ENCODE measurements at places on chromosomes 1 and 21. TPM values are rescaled to one million over a fixed set of nuclear protein-coding genes. Genes with fewer than 3 reads are reported as not detected.

Gene GNAT2
- total RNA-seq = not detected

Gene KCNA3
- total RNA-seq = 0.75 TPM

Gene NSUN4
- 25.0 TPM for total RNA-seq

DNA sequence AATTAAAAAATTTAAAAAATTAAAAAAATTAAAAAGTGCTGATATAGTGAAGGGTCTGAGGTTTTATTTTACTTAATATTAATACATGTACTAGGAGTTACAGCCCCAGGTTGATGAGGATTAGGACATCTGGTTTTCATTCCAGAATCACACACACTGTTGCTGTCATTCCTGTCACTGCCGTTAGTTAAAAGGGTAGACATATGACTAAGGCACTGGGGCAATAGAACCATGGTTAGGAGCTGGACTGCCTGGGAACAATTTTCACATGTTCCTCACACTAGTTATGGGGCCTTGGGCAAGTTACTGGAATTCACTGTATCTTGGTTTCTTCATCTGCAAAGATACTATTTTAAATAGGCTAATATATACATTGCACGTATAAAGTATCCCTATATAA lies 191.8 kb upstream of the DPYD start:
- DNase-seq = no peak

- DNase-seq = no peak
These were observed 12.1 kb downstream of the ST6GALNAC3 start for GRCh38 chr1:76086597-76086996.

GRCh38 chr1:228450200-228450599 lies 33.5 kb upstream of the TRIM17 start:
- DNase-seq = no peak

Data from progenitor cell of endocrine pancreas (in vitro differentiated cells).